Upper lobe of left lung (tissue), 6 donors: ENCODE measurements at places on chromosomes 4 and X. TPM values are rescaled to one million over a fixed set of nuclear protein-coding genes. Genes with fewer than 3 reads are reported as not detected.
A peak's percentile ranks its signal among the peaks of the same experiment; 100 is the strongest.

Gene CFAP47
- 11.5 TPM for total RNA-seq

Gene MAD2L1
- 2.6 TPM for total RNA-seq

DNA sequence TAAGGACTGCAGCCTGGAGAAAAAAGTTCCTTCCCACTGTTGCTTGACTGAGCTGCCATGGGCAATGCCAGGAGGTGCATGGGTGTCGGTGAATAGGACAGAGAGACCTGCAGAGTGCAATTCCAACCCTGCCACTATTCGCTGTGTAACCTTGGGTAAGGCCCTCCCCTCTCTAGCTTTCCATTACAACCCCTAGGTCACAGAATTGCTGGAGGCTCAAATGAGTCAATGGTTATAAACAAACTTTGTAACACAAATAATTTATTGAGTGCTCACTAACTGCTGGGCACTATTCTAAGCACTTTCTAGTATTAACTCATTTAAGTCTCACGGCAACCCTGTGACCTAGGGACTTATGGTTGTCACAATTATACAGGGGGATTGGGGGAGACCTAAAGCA lies 37.8 kb downstream of the PJA1 start:
- DNase-seq: no peak

- DNase-seq: peak; percentile 21
Observed at GRCh38 chrX:78104447-78105176, 564 bp downstream of the PGK1 start.

DNA sequence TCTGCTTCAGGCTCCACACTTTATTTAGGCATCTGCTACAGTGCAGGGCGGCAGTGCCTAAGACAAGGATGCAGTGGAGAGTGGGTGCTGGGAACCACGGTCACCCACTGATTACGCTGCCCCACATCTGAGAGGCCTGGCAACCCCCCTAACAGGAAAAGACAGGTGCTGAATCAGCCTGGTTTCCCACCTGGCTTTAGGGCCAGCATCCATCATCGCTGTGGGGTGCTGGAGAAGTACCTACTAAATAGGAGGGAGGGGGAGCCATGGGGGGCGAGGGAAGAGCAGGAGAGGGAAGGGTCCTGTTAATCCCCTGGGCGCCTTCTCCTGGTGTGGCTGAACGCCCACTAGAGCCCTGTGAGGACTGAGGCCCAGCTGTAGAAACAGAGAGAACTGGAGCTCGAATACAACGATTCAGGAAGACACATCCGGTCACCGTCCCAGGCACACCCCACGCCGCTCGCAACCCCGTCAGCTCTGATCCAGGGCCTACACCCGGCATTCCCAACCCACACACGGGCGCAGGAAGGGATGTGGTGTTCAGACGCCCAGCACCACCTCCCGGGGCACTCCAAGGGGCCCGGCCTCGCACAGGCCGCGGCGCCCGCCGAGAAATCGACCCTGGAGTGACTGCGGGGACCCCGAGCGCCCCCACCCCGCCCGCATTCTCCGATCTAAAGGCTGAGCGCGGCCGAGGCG lies 554 bp downstream of the DCTD start:
- DNase-seq: no peak
